Omental fat pad (tissue), 4 donors: ENCODE measurements at places on chromosomes 11 and 22.

DNA sequence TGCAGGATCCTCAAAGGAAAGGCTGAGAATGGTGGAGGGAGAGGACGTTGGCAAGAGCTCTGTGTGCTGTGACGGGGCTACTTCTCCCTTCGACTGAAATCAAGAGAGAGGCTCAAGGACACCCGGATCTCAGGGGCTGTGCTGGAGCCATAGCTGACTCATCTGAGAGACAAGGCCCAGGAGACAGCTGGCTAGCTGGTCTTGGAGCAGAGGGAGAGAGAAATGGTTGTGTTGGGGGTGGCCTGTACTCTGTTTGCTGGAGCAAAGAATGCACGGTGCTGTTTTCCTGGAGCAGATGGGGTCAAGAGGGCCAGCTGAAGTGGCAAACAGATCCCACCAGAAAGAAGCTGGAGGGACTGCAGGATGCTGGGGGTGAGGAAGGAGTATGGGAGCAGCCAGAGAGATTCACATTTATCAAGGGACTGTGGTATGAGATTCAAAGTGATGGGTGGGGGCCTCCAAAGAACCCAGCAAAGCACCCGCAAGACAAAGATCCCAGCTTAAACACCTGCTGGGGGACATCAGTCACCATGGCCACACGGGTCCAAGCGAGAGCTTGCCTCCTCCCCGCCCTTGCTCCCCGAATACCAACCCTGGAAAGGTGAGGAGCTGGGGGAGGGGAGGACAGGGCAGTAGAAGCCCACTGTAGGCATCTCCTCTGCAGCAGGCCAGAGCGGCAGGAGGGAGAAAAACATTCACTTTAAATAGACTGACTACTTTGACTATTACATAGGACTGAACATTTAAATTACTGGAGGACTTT lies 40.8 kb downstream of the MAP6 start:
- DNase-seq: no peak

DNA sequence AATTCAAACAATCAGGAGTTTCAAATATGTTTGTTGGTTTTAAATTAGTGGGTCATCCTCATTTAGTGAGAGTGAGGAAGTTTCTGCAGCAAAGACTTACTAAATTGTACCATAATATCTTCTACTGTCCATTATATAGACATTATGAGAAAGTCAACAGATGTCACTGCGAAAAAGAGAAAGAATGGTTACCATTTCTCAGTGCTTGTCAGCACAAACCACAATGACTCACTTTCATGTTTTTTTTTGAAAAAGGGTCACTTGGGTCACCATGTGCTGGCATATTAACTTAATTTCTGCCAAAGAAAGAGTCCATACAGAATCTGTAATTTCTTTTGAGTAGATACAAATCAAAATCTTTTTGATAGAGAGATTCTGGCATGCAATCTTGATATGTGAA lies 924.6 kb upstream of the FAT3 start:
- no peak for DNase-seq

DNA sequence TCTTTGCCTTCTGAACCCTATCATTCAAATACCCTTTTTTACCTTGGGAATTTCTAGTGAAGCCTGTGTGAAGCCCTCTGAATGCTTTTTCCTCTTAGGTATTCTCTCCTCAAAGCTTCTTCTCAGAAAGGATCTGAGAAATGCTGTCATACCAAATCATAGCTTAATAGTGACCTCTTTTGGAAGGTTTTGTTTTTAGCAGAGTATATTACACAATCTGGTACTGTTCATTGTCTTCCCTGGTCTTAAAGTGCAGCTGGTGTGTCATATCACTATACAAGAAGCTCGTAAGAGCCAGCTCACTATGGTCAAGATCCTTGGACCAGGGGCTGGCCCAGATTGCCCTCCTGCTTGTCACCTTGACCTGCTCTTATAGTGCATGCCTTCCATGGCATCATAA lies 204.4 kb upstream of the ANO5 start:
- DNase-seq: no peak

DNA sequence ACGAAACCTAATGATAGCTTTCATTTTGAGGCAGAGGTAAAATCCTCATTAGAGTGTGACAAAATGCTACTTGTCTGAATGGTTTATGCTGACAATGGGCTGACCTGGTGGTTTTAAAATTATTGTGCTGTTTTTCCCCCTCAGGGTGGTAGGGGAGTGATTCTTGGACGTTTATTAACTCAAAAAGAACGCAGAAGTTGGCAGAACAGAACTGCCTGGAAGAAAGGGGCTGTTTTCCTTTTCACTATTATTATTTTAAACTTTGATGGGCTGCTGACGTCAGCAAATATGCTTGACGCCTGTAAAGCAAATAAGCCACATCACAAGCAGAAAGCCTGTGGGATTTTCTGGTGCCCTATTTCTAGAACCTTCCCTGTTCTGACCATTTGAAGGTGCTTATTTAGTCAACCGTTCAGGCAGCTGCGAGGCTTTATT lies 4.0 kb downstream of the RASSF10 start:
- DNase-seq: no peak

GRCh38 chr11:117691218-117691514 lies 105.8 kb downstream of the DSCAML1 start:
- DNase-seq: no peak

DNA sequence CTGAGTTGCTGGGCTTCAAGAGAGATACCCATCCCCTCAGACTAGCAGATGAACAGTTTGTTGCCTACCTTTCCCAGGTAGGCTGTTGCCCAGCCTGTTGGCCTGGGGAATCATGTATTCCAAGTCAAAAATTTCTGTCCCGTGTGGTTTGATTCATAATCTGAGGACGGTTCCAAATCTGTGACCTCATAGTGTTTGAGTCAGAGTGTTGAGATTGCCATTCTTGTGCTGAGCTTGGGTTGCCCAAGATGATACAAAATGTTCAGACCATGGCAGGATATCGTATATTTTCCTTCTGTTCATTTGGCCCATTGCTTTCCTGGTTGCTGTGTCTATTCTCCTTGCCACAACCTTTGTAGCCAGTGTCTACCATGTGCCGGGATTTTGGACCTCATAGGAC lies 64.3 kb downstream of the CYB5R2 start:
- DNase-seq: no peak

DNA sequence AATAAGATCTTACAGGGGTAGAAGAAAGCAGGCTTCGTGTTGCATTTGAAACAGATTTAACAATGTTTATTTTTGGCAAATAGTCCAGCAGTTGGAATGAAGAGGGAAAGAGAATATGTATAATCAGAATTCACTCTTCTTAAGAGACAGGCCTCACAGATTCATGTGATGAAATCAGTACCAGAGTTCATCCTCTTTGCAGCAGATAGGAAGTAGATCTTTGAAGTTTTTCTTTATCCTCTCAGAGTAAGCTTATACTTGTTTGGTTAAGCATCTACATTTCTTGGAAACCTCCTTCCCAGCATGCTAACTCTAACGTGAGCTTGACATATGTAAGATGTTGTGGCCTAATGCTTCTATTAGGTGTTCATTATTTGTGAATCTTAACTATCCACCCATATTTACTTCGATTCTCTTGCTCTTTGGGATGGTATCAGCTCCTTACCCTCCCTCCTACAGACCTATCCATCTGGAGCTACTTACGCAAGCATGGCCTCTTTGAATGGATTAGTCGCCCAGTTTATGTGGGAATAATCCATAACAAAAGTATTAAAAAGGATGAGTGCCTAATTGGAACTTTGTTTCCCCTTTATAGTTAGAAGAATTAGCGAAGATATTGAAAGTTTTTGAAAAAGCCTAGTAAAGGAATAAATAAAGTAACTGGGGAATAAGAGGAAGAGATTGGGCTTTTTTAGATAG lies 80.1 kb downstream of the PRMT3 start:
- DNase-seq: no peak
